ENCODE measurements at places on chromosomes 2 and 18.

DNA sequence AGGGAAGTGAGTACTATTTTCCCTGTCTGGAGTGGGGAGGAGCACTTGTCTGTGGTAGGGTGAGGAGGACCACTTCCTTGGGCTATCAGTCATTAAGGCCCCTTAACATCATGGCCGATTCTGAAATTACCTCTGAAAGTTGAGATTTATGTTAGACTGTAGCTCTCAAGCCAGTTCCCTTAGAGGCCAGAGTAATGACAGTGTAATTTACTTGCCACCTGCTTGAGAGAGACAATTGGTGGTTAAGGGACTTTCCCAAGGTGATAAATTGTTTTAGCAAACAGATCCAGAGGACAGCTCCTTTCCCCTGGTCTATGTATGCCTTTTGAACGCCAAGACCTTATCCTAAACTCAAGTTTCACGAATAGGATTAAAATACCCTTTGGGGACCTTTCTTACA is 56.1 kb downstream of the NEDD4L start:
- no peak for DNase-seq

GRCh38 chr2:66538291-66538690 is 103.4 kb downstream of the MEIS1 start:
- DNase-seq: no peak

DNA sequence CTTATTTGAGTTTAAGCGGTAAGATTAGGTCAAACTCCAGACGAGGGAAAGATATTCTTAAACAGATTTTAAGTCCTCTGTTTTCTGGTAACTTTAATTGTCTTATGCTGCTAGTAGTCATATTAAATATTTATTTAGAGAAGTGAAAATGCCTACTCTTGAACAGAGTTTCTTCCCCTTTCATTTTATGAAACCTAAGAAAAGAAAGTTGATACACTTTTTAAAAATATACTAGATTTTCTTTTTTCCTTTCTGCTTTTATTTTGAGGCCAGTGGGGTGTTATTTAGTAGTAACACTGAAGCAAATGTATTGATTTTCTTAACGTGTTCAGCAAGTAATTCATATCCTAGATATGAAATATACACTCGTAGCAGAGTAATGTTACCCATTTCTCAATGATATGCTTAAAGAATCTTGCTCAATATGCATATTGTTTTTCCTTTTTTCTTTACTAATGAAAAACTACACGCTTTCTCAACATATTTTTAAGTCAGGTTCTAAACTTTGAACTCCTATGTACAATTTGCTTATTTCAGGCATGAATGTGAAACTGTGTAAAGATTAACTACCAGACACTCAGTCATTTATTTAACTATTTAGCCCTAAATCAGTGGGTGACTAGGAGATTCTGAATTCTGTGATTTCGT is 691 bp downstream of the KYNU start:
- no peak for DNase-seq

DNA sequence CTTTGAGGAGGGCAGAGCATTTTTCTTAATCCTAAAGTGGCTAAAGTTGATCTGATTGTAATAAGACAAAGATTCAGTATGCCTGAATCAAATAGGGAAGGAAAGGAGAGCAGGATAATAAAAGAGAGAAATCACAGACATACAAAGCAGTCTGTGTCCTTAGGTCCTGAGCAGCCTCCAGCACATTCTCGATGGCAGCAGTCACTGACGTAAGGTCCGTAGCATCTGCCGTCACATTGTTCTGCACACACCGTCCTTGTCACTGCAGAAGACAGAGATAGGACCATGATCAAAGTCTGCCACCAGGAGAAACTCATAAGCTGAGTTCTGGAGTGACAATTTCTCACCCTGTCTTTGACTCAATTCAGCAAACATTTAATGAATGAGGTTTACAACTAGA is 813.7 kb downstream of the ERBB4 start:
- no peak for DNase-seq

DNA sequence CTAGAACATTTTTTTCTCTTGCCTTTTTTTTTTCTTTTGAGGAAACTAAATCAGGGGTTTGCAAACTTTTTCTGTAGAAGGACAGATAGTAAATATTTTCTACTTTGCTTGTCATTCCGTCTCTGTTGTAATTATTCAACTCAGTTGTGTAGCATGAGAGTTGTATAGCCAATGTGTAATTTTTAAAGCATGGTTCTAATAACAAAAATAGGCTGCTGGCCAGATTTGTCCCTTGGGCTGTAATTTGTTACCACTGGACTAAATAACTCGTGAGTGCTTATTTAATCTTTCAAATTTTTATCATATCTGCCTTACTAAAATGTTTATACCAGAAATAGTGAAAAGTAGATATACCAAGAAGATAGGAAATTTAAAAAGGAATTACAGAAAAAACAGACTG is 43.0 kb downstream of the CCDC148 start:
- DNase-seq: no peak

DNA sequence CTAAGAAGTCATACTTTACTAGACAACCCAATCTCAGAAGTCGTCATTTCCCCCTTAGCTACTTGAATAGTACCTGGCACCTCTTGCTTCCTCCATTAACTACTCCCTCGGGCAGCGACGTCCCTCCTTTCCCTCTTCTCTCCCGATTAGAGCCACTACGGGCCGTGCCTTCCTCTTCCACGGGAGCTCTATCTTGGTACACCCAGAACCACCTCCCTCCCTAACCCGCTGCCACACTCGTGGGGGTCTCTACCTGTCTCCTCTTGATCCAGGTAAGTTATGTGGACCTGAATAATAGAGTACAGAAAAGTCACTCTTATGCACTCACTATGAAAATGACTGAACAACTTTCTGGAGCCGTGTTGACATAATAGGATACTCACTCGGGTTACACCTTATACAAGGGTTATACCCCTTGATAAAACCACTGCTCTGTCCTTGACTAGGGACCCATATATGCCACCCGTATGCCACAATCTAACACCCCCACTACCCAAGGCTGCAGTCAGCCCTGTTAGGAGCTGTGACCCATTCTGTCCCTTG is 595 bp upstream of the HDHD2 start:
- DNase-seq: no peak

DNA sequence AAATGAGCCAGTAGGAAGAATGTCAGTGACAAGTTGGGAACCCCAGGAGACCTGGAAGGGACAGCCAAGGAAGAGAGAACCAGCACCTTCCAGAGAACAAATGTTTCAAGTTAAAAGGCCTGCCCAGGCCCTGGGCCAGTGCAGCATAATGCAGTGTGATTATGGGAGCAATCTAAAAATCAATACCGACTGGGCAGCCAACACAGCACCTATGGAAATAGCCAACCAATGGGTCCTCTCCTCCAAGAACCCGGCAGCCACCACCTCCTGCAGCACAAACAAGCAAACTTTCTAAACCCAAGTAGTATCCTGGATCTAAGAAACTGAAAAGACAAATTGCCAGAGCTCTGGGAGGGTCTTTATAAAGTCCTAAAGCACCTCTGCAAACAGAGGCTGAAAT is 71.7 kb downstream of the CLHC1 start:
- no peak for DNase-seq

DNA sequence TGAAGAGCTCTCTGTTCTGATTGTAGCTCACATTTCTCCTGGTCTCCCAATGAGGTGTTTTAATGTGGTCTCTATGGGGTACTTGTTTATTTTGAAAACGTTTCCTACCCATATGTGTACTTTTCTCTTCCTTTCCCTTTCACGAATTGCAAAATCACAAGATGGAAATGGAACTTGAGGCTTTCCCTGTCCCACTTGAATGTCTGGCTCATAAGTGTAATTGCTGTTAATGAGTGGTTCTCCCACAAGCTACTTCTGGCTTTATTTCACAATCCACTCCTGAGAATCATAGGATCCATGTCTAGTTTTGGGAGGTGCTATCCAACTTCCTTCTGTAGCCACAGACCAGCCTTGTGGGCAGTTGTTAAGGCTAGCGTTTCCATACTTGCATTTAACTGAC is 81.1 kb upstream of the CAVIN2 start:
- no peak for DNase-seq

DNA sequence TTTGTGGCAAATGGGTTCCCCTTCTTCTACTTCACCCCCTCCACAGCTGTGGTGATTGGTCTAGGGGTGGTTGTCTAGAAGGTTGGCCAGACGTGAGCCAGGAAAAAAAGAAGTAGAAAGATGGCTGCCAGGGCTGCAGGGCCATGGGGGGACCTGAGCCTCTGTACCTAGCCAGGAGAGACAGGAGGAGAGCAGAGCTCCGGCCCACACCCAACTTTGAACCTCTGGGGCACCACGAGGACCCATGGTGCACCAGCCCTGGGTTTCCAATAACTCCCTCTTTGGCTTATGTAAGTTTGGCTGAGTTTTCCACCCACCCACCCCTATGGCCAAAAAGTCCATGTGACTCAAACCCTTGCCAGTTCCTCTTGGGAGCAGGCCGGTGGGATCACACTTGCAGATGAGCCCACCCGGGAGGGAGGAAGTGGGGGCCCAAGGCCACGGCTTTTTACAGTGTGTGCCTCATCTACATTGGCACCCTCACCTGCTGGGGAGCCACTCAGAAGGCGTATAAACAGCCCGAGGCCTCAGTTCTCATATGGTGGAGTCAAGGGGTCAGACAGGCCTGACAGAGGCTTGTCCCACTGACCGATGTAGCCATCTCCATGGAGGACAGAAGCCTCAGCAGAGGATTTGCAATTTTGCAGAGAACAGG is 293.1 kb upstream of the HDAC4 start:
- no peak for DNase-seq

- no peak for DNase-seq
Measured at GRCh38 chr2:43414586-43415135, 181.2 kb downstream of the THADA start.
